Activated CD4-positive, CD25-positive, alpha-beta regulatory T cell (primary cell): ENCODE measurements at places on chromosomes 3 and 15.

- DNase-seq = no peak
Observed at GRCh38 chr15:49521802-49522201, 98.8 kb downstream of the FGF7 start.

DNA sequence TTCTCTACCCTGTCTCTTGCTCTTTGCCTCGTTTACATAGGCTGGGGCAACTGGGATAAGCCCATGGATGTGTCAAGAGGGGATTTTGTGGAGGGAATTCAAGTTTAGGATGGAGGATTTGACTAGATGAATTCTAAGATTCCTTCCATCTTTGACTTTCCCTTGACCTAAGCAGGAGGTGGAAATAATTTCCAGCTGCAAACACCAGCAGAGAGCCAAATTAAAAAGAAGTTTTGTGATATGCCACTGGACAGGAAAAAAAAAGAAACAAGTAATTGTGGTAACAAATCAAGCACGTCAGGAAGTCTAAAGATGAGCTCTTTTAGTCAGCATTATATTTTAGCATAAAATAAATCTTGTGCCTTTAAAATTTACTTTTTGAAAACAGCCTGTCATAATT, 49.8 kb downstream of the KCNMB2 start:
- no peak for DNase-seq

DNA sequence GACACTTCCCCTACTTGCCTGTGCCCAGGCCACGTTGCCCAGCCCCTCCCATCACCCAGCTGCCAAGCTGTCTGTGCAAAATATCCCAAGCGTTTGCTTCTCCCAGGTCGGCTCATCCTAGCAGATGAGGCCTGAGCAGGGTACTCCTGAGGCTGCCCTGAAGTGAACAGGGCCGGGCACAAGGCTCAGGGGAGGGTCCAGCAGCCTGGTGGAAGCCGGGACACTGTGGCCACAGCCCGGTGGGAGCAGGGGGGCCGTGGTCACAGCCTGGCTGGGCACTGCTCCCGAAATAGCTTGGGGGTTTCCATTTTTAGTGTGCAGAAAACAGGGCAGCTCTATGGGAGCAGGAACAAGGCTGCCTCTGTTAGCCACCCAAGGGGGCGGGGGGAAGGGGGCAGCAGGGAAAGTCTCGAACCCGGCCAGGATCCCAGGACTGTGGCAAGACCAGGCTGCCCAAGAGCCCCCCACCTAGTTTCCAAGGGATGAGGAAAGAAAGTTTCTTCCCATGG, 3.4 kb downstream of the PLXNB1 start:
- DNase-seq = no peak

GRCh38 chr3:190444006-190444405, 5.7 kb downstream of the TMEM207 start:
- DNase-seq = no peak

DNA sequence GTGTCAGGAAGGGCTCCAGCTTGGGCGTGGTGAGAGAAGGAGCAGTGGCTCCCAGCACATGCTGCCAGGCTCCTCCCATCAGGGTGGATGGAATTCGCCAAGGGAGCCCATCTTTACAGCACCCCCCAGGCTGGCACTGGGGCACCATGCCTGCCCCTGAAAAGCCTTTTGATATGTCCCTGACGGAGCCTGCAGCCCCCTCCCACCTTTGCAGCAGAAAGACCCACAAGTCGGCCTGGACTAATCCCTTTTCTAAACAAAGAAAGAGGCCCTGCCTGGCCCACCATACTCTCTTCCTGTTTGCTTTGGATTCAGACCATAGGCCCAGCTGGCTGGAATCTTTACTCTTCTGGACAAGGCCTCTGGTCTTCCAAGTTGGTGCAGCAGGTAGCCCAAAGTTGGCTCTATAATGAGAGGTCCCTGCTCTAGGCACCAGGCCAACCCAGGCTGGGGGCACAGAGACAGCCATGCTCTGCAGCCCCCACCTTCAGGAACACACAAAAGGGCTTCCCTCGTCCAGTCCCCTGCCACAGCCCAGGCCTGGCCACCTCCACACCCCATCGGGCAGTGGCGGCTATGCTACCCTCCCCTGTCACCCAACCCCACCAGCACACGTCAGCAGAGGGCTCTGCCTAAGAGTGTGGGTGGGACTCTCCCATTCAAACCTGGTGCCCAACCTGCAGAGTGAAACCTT, 5.4 kb downstream of the ANPEP start:
- no peak for DNase-seq

DNA sequence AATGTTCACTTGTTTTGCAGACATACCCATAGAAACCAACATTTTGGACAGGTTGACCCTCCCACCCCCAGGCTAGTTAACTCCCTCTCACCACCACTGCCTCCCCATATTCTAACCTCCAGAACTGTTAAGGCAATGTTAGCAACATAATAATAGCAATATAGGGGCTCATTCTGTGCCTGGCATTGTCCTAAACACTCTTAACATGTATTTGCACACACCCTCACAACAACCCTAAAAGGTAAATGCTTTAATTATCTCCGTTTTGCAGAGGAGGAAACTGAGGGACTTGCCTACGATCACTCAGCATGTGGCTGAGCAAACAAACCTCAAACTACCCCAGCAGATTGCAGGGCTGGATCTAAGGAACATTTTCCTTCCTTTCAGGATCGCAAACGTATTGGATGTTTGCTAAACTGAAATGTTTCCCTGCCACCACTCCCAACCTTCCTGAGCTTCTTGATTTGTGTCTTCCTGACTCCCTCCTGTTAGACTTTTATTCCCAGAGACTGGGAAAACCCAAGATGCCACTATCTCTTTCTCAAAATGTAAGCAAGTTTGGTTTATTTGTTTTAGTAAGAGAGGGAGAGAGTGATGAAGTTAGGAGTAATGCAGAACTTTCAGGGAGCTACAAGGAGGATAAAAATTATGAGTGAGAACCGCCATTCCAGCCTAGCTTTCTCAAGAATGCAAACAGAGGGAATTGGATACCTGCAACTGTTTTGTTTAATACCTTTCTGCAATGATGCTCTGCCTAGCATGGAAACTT, 1.3 kb downstream of the SCG5 start:
- no peak for DNase-seq

DNA sequence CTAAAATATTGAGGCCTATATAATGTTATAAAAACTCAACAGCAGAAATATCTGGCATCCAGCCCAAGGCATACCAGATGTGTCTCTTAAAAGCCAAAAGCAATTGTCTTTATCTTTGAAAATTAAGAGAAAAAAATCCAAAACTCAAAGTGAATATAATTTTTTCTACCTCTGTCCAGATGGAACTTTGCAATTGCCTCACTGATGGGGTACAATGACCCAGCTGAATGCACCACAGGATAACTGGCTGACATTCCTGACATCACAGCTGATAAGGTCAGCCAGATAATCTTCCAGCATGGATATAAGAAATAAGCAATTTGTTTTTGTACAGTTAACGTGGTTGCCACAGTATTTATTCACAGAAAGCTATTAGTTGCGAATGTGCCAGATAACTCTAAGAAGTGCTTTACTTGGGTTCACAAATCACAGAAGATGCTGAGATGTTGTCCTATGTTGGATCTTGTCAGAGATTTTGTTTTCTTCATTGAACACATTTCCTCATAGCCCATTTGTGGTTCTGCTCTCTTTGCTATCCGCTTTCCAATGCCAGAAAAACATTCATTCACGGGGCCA, 566.9 kb upstream of the CCDC54 start:
- no peak for DNase-seq

GRCh38 chr3:172021164-172021563, 18.2 kb upstream of the FNDC3B start:
- DNase-seq = no peak

- no peak for DNase-seq
Observed at GRCh38 chr15:49693498-49693897, 72.7 kb downstream of the DTWD1 start.

- no peak for DNase-seq
Observed at GRCh38 chr15:31169558-31169957, 68.0 kb upstream of the TRPM1 start.

GRCh38 chr3:59424268-59425010, 374.6 kb upstream of the CFAP20DC start:
- DNase-seq = no peak
